ENCODE measurements at places on chromosomes 3 and 15. TPM values are rescaled to one million over a fixed set of nuclear protein-coding genes. Genes with fewer than 3 reads are reported as not detected.

Gene SLC38A3
- 0.17 TPM for total RNA-seq

Gene SENP7
- 34.6 TPM for total RNA-seq

Gene HMG20A
- 41.5 TPM for total RNA-seq

Gene CLSTN2
- 1.0 TPM for total RNA-seq

GRCh38 chr15:29089731-29090616 lies 179.6 kb downstream of the NSMCE3 start:
- no peak for DNase-seq

DNA sequence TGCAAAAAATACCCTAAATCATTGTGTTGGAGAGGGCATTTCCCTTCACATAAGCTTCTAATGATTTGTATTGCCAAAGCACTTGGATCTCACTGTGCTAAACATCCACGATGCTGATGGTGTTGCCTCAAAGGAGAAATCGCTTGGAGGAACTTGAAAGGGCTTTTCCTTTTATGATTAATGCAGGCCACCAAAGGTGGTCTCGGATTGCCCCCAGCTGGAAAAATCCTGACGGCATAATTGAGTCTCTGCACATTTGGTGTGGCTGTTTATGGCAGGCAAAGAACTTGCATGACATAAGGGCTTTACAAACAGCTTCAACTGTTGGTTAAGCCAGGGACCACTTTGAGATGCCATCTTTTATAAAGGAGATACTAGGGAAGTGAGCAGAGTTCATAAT lies 664.0 kb upstream of the ADAMTS9 start:
- no peak for DNase-seq

DNA sequence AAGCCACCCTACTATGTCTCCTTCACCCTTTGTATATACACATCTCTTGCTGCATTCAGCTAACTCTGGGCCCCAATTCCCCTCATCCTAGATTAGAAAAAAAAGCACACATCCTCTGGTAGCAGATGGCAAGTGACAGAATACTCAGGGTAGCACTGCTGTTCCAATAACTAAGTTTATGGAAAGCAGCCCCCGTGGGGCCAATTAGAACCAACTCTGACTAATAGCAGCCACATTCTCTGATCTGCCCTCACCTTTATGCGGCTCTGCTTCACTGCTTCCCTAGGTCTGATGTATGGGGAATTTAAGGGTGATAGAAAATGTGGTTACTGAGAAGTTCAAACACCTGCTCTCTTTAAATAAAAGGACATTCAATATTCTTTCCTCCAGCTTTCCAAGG lies 74.9 kb upstream of the SETMAR start:
- DNase-seq = no peak

DNA sequence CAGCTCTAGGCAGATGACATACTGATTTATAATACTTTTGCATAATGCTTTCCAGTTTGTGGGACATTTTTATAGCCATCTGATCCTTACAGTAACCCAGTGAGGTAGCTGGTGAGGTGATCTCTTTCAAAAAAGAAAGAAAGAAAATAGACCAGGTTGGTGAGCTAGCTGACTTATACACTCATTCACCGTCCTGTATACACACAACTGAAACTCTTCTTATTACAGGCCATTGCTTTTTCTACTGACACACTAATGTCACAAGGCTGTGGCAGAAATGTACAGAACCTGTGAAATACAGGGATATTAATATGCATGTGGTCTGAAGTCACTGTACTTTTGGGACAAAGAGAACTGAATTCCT lies 150.2 kb upstream of the BHLHE40 start:
- no peak for DNase-seq

GRCh38 chr3:12187448-12188327 lies 29.0 kb upstream of the TIMP4 start:
- peak; percentile 56 for DNase-seq

DNA sequence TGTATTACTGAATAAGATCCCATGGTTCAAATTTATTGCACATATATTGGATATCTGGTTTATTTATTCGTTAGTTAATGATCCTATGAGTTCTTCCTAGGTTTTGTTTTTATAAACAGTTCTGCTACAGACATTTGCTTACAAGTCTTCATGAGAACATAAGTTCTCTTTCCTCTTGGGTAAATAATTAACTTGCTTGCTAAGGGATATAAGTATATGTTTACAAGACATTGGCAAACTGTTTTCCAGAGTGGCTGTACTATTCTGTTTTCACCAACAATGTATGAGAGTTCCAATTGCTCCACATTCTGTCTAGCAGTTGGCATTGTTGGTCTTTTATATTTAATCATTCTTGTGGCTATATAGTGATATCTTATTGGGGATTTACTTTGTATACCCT lies 341.8 kb upstream of the GBE1 start:
- no peak for DNase-seq
